ENCODE measurements at places on chromosomes 5 and 9.

- no peak for DNase-seq
Observed at GRCh38 chr5:171850324-171850947, 64.8 kb downstream of the SMIM23 start.

DNA sequence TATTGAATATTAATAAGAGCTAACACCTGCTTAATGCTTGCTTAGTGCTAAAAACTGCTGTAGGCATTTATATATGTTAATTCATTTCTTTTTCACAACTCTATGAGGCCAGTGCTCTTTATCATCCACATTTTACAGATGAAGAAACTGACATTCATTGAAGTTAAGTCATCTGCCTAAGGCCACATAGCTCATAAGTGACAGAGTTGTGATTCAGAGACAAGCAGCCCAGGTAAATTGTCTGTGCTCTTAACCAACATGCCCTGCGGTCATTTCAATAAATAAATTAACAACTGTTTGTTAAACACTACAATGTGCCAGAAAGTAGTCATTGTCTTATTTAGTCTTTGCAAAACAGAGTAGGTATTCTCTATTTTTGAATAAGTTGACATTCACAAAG, 1354.4 kb upstream of the C9orf72 start:
- no peak for DNase-seq

GRCh38 chr5:57488215-57488955, 5.8 kb upstream of the ACTBL2 start:
- no peak for DNase-seq

DNA sequence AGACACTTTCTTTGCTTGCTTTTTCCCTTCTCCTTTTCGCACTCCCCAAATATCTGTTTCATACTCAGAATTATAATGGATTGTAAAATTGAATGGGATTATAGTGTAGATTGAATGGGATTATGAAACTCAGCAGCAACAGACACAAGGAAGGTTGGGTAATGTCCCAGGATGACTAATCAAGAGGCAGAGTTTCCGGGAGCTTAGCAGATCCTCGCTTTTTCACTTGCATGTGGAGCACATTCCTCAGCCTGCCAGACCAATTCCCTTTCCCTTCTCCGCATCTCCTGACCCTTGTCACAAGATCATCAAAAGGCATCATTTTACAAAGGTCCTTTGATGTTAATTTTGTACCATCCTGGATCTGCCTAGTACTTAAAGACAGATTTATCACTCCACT, 55.1 kb upstream of the SLC1A1 start:
- DNase-seq: no peak

GRCh38 chr5:6544561-6544935, 88.3 kb downstream of the NSUN2 start:
- DNase-seq: no peak
